ENCODE measurements at places on chromosomes 11 and 22.

DNA sequence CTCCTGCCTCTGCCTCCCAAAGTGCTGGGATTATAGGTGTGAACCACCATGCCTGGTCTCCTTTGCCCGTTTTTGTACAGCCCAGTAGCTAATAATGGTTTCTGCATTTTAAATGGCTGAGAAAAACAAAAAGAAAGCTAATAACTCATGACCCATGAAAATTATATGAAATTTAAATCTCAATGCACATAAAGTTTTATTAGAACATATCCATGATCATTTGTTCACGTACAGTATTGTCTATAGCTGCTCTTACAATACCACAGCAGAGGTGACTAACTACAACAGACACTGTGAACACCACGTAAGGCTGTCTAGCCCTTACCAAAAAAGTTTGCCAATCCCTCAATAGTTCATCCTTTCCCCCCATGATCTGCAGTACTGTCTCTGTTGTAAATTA is 6.4 kb upstream of the PLAAT2 start:
- no peak for DNase-seq

DNA sequence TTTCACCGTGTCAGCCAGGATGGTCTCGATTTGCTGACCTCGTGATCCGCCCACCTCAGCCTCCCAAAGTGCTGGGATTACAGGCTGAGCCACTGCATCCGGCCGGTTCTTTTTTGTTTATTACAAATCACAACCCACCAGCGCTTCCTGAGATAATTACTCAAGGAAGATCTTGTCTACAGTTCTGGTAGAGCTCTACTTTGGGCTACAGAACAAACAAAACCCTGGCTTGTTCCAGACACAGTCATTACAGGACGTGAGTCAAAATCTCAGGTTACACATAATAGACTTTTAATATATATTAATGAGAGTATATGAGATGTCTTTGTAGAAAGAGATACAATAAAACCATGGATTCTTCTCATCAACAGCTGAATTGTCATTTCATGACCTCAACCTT is 42.8 kb upstream of the NUP50 start:
- no peak for DNase-seq

GRCh38 chr22:20039683-20040325 is 18.9 kb downstream of the TANGO2 start:
- no peak for DNase-seq

GRCh38 chr22:19615001-19615461 is 90.8 kb upstream of the CLDN5 start:
- no peak for DNase-seq

DNA sequence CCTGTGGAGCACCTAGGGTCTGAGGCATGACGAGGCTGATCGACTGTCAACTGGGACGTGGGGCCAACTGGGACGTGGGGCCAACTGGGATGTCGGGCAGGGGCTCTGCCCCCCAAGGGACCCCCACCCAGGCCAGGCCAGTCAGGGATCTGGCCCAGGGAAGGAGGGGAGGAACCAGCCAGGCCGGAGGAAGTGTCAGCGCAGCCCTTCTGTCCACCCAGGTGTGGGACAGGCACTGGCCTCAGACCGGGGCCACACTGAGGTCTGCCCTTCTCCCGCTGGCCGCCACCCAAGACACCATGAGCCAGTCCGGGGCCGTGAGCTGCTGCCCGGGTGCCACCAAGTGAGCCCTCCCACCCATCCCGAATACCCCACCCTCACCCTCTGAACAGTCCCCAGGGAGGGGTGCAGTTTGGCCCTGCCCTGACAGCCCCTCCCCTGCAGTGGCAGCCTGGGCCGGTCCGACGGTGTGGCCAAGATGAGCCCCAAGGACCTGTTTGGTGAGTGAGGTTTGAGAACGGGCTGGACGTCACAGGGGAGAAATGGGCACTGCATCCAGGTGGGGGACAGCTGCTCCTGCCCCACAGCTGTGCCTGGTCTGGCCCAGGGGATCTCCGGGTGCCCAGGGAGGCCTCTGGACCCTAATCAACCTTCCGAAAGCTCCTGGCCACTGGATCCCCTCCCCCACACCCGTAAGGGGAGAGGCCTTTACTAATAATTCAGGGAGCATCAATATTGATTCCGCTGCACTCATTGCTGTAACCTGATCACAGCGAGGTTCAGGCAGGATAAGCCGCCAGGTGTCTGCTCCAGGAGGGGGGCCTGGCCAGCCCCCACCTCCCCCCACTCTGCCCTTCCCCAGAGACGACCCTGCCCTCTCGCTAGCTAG is 3.3 kb downstream of the EPS8L2 start:
- DNase-seq: no peak

DNA sequence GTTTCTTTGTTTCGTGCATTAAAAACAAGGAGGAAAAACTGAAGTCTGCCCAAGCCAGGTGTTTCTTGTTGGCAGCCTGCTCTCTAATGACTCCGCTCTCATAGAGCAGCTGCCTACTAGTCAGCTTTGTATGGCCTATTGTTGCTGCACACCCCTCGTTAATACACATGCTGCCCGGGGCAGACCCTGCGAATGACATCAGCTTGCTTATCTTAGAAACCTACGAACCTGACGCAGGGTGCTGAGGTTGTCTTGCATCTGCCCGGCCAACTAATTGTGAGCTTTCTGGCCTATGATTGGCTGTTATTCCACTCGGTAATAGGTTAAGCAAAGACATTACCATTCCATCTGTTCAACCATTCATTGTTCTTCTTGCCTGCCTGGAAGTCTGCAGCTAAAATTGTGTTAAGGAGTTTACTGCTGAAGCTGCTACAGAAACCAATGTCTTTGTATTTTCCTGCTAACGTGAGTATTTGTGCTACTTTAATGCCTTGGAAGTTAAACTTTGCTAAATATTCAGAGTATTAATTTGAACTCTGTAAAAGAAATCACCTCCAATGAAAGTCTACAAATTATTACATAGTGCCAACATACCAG is 37.5 kb downstream of the ZC3H12C start:
- no peak for DNase-seq

GRCh38 chr11:11146830-11147229 is 206.2 kb downstream of the CSNK2A3 start:
- DNase-seq: no peak

DNA sequence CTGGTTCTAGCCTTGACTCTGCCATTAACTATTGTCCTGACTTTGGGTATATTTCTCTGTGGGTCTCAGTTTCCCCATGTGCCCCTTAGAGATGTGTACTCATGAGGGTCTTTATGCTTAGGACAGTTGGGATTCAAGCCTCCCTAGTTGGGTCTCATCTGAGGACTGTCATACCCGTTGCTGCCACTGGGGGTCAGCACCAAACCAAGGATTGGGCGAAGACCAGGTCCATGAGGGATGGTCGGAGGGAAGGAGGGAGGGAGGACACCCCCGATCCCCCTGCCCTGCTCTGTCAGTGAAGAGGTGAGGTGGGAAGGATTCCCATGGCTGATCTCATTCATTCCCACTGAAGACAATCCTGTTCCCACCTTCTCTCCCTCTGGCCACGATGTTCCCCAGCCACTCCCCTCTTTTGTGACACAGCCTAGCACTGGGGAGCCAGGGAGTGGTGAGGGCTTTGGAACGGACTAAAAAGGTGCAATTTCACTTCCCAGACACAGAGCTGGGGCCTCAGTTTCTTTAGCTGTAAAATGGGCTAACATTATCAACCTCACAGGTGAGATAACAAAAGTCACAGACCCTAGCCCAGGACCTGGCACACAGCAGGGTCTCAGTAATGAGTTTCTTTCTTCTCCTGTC is 12.4 kb upstream of the KLHL35 start:
- peak; percentile 81 for DNase-seq

DNA sequence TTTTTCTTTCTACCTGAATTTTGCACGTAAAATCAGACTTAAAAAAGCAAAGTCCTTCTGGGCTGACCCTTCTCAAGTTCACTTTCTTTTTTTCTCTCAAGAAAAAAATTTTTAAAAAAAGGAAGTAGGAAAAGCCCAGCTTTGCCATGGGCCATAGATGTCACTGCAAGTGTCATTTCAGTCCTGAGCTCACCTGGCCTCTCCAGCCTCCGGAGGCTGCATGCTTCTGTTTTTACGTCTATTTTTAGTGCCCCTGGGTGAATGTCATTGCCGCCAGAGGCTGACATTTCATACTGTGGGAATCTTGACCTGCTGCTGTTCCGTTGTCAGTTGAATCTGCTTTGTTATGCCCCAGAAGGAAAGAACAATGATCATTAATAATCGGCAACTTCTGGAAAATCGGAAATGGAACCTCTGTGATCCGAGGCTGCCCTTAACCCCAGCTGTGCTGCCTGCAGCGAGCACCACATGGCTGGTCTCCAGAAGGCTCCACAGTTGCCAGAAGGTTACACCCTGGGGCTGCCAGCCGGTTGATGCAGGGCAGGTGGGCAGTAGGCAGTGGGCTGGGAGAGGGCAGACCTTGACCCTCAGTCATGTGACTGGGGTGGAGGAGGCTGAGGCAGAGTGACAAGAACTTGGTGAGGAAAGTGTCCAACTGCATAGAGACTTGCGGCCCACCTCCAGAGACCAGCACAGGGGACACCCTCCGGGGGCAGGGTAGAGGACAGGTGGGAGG is 16.7 kb upstream of the MYEOV start:
- no peak for DNase-seq

DNA sequence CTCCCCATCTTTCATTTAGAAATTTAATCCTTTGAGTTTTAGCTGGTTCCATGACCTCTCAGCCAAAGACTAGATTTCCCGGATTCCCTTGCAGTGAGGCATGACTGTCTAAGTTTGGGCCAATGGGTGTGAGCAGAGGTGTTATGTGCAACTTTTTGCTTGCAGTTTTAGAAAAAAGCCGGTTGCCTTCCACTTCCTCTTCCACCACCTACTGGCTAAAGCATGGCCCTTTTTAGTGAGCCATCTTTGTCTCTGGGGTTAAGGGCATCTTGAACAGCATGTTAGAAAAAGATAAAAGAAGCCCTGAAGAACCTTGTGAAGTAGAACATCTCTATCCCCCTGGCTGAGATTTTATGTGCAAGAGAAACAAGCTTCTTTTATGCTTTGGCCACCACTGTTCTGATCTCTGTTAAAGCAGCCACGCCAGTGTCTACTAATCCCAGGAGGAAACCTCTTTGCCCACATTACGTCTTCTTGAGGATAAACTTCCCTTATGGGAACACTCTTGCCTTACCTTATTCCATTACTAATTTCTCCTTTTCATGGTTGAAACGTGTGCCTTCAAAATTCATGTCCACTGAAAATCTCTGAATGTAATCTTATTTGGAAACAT is 279.9 kb downstream of the TENM4 start:
- DNase-seq: peak; percentile 44

DNA sequence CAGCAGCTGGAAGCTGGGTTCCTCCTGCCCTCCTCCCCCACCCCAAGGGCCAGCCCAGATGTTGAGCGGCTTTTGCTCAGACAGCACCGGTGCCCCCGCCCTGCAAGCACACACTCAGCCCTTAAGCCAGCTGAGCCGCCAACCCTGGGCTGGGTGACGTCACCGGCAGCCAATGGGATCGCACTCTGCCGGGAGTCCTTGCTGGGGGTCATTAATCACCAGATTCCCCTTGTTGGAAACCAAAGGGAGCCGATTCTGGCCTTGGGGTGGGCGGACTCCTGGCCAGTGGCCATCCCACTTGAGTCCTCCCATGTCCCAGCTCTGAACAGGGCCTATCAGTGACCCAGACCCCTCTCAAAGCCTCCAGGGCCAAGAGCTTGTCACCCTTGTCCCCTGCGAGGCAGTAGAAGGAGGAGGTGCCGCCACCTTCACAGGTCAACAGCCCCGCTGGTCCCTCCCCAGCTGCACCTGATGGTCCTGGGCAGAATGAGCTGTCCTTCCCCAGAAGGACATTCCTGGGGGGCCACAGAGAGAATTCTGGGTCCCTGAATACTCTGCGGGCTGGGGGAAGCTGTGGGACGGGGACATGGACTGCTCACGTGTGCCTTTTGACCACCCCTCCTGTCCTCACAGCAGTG is 7.4 kb downstream of the DUSP8 start:
- DNase-seq: no peak

DNA sequence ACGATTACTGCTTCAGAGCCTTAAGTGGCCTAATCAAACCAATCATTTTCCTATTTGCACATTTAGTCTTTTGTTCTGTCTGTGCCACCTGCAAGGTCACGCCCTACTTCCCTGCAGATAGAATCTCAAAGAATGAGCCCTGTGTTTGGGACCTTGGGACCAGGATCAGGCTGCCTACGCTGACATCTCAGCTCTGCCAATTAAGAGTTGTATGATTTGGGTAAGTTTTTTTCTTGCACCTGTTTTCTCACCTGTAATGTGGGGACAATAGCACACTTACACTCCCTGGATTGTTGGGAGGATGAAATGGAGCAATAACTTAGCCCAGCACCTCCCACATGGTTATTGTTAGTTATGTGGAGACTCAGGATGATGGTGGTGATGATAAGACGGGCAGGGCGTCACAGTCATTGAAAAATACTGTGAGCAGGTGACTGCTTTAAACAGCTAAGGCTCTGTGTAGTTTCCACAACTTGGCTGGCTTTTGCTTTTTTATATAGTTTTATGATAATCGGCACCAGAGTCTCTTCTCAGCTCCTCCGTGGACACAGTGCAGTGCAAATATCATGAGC is 155.0 kb downstream of the ADAMTS15 start:
- DNase-seq: no peak

- no peak for DNase-seq
Observed at GRCh38 chr11:2077061-2077802, 62.0 kb downstream of the IGF2 start.

- DNase-seq: peak; percentile 4
Observed at GRCh38 chr22:45008751-45009605, 827 bp downstream of the PHF21B start.

GRCh38 chr11:111845276-111846028 is 25.9 kb downstream of the ALG9 start:
- DNase-seq: peak; percentile 81

DNA sequence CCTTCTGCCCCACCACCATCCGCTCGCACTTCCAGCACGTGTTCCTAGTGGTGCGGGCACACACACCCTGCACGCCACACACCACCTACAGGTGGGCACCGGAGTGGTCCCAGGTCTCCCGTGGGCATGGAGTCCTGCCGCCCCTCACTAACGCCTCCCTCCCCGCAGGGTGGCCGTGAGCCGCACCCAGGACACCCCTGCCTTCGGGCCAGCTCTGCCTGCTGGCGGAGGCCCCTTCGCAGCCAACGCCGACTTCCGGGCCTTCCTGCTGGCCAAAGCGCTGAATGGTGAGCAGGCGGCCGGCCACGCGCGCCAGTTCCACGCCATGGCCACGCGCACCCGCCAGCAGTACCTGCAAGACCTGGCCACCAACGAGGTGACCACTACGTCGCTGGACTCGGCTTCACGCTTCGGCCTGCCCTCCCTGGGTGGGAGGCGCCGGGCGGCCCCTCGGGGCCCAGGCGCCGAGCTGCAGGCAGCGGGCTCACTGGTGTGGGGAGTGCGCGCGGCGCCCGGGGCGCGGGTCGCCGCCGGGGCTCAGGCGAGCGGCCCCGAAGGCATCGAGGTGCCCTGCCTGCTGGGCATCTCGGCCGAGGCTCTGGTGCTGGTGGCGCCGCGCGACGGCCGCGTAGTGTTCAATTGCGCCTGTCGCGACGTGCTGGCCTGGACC is 8.5 kb downstream of the SIPA1 start:
- no peak for DNase-seq

GRCh38 chr11:26801601-26802000 is 79.7 kb upstream of the SLC5A12 start:
- DNase-seq: no peak

DNA sequence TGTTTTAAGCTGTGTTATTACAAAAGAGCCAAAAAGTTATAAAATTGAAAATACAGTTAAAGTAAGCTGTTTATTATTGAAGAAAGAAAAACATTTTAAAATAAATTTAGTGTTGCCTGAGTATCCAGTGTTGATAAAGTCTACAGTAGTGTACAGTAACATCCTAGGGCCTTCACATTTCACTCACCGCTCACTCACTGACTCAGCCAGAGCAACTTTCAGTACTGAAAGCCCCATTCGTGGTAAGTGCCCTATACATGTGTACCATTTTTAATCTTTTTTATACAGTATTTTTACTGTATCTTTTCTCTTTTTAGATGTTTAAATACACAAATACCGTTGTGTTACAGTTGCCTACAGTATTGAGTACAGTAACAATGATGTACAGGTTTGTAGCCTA is 35.0 kb downstream of the POLD3 start:
- no peak for DNase-seq

Measured in suppressor macrophage (primary cell).